A549 treated with Mapracorat at 1 μM for 4 hours (cell line): ENCODE measurements at places on chromosomes 6 and 20. TPM values are rescaled to one million over a fixed set of nuclear protein-coding genes. Genes with fewer than 3 reads are reported as not detected.

Gene RAMACL
- 0.07 to 0.27 TPM (median 0.12 TPM) in 5 replicates for total RNA-seq

Gene CEP250
- total RNA-seq, result 18.4 to 31.4 TPM (median 27.1 TPM) in 5 replicates

Gene MYLK2
- total RNA-seq, result 0.27 to 0.76 TPM (median 0.48 TPM) in 5 replicates

Gene SOX18
- 1.1 to 2.7 TPM (median 2.3 TPM) in 5 replicates for total RNA-seq

Gene BPI
- total RNA-seq, result not detected in 5 replicates

Gene DEFB110
- not detected in 5 replicates for total RNA-seq

Gene MTRF1L
- 14.3 to 18.2 TPM (median 16.6 TPM) in 5 replicates for total RNA-seq

Gene CYP24A1
- 91.5 to 166 TPM (median 140 TPM) in 5 replicates for total RNA-seq

Gene CTCFL
- total RNA-seq, result not detected in 5 replicates

Gene TOMM6
- total RNA-seq, result 279 to 317 TPM (median 304 TPM) in 5 replicates

Gene ARID1B
- 14.2 to 16.0 TPM (median 14.9 TPM) in 5 replicates for total RNA-seq

Gene XKR7
- total RNA-seq, result 0.01 to 0.02 TPM in 2 of 5 replicates, not detected in the others

Gene SLC22A16
- not detected in 5 replicates for total RNA-seq

Gene KCNQ5
- total RNA-seq, result 1.2 to 1.7 TPM (median 1.5 TPM) in 5 replicates

Gene TBXT
- not detected in 5 replicates for total RNA-seq

Gene FERMT1
- total RNA-seq, result 14.7 to 16.1 TPM (median 15.7 TPM) in 5 replicates

Gene TAAR8
- total RNA-seq, result not detected in 5 replicates

Gene SLC4A11
- total RNA-seq, result 8.7 to 10.7 TPM (median 9.9 TPM) in 5 replicates

Gene PRDM13
- total RNA-seq, result 0.88 to 1.3 TPM (median 1.1 TPM) in 5 replicates

Gene R3HDML
- 0.15 to 0.47 TPM (median 0.33 TPM) in 4 of 5 replicates, not detected in the other for total RNA-seq

Gene PEX3
- total RNA-seq, result 10.0 to 12.7 TPM (median 10.3 TPM) in 5 replicates
